ENCODE measurements at places on chromosomes 7 and 10.
A peak's percentile ranks its signal among the peaks of the same experiment; 100 is the strongest.

GRCh38 chr7:36670585-36671431 lies 53.5 kb downstream of the AOAH start:
- peak; percentile 10 for DNase-seq

DNA sequence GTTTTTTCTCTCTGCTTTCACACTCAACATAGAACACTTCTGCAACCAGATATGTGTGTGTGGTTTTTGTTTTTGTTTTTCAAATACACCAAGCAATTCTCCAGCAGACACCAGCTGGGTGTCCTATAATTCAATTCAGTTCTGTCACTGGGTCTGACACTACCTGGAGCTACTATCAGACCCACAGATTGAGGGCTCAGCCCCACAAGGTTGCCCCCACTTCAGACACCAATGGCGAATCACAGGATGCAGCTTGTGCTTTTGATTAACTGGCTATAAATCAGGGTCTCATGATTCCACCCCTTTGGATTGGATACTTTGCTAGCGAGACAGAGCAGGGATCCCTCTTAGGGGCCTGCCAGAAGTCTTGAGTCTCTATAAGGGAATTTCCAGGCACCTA lies 462.2 kb upstream of the NRP1 start:
- DNase-seq: no peak

DNA sequence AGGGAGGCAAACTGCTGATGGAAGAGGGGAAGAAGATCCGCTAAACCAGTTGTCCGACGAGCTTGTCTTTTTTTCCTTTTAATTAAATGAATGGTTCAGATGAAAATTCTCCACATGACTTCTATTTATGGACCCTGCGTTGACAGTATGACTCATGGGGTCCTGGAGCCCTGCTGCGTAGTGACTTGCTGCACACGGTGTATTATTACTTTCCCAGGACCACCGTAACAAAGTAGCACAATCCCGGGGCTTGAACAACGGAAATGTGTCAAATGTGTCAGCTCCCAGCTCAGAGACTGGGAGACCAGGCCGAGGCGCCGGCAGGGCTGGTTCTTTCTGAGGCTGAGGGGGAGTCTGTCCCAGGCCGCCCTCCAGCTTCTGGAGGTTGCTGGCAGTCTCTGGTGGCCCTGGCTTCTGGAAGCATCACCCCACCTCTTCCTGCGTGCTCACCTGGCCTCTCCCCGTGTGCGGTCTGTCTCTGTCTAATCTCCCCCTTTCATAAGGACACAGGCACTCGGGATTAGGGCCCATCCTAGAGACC lies 33.8 kb upstream of the MNX1 start:
- no peak for DNase-seq

- no peak for DNase-seq
These were observed 8.5 kb downstream of the RASSF4 start for GRCh38 chr10:44968091-44968490.

DNA sequence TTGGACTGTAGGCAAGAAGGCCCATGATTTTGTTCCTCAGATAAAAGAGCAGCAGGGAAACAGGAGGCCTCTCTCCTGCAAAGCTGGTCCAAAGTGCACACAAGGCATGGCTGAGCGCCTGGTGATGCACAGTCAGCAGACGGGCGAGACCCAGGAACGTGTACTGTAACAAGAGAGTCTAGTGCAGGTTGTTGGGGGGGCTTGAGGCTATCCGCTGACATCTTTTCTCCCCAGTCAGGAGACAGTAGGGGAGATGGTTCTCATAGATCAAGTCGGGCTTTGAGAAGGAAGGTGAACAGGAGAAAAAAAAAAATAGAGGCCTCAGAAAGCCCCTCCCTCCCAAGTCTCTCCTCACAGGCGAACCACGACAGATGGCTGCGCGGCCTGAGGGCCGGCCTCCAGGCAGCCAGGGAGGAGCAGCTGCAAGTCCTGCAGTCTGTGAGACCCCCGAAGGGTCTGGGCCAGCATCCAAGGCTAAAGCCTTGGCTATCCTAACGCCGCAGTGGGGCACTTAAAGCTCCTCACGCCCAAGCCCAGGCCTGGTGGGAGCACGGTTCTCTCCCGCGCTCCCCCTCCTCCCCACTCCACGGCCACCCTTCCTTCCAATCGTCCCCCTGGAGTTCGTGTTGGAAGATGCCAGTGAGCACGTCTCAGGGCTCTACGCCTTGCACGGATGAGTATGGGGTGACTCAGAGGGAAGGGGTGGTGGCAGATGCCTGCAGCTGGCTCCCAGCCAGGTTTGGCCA lies 68.3 kb downstream of the PRKAG2 start:
- DNase-seq: no peak

GRCh38 chr10:71132321-71132810 lies 80.0 kb upstream of the UNC5B start:
- no peak for DNase-seq

GRCh38 chr7:26592011-26592410 lies 272.4 kb downstream of the SKAP2 start:
- DNase-seq: no peak

DNA sequence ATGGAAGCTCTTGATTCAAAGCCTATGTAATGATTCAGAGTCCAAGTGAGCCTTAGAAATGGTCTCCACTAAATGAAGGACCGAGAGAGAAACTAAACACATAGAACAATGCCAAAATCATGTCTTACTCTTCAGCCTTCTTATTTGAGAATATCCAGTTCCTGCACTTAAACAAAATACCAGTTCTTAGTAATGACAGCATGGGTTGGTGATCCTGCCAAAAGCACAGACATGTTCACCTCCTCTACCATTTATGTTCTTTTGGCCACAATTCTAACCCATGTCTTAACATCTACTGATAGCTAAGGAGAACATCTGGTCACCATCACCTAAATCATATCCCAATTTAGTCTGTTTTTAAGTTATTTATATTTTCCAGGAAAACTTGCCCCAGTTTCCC lies 239.6 kb upstream of the PTN start:
- DNase-seq: no peak

DNA sequence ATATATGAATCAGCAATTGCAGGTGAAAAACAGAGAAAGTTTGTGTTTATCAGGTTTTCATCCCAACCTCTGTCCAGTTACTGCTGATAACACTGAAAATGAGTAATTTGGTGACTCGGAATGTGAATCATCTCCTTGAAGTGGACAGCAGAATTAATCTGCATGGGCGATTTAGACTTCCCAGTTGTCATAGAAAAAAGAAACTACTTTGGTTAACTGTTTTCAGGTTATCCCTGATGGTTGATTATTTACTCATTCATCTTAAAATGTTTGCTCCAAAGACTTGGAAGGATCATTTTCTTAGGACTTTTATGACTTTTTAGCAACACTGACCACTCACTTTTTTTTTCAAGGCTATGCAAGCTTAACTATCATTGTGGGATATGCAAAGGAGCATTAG lies 504.1 kb upstream of the ANKRD30A start:
- DNase-seq: no peak
